CD4-positive, alpha-beta T cell (primary cell): ENCODE measurements at places on chromosomes 13 and 19. TPM values are rescaled to one million over a fixed set of nuclear protein-coding genes. Genes with fewer than 3 reads are reported as not detected.

DNA sequence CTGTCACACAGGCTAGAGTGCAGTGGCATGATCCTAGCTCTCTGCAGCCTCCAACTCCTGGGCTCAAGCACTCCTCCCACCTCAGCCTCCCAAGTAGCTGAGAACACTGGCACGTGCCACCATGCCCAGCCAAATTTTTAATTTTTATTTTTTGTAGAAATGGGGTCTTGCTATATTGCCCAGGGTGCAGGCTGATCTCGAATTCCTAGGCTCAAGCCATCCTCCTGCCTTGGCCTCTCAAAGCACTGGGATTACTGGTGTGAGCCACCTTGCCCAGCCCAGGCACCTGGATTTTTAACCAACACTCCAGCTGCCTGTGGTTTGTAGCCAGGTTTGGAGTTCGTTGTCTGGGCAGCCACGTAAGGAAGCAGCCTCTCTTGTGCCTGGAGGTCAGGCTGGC, 9.3 kb upstream of the PEPD start:
- DNase-seq = no peak

RFXAP gene
- 6.0 TPM for total RNA-seq

DNA sequence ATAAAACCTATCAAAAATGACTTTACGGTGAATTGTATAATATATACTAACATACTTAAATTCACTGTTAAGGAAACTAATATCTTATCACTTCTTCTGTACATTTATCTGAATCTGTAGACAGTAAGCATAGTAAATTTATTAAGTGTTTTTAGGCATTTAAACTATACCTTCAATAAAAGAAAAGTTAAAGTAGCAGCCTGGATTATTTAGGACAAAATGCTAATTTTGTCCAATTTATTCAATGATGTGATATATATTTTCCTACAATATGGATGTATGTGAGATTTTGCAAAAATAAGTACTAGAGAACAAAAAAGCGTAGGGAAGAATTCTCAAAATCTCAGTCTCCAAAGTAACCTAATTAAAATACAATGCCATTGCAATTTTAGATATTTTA, 299.9 kb downstream of the GPC5 start:
- no peak for DNase-seq

DNA sequence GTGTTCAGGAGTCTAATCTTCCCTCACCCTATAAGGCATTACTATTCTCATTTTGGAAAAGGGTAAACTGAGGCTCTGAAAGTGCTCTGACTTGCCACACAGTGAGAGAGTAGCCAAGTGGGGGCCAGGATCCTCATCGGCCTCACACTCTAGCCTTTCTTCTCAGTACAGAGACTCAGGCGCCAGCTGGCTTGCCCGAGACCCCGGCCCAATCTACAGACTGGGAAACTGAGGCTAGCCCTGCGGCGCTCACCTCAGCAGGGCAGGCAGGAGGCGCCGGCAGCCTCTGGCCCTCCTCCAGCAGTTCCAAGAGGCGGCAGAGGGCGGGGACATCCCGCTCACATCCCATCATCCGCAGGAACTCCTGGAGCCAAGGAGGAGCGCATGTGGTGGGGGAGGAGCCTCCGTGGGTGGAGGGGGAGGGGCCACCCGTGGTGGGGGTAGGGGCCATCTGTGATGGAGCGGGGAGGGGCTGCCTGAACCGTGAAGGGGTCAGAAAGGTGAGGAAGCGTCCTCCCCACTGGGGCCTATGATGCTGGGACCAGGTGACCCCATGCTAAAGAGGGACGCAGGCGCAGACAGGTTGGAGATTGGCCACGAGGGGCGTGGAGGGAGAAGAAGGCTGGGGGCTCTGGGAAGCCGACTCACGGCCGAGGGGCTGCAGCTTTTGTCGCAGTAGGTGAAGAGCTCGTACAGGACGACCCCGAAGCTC, 8.7 kb upstream of the INSL3 start:
- no peak for DNase-seq

DNA sequence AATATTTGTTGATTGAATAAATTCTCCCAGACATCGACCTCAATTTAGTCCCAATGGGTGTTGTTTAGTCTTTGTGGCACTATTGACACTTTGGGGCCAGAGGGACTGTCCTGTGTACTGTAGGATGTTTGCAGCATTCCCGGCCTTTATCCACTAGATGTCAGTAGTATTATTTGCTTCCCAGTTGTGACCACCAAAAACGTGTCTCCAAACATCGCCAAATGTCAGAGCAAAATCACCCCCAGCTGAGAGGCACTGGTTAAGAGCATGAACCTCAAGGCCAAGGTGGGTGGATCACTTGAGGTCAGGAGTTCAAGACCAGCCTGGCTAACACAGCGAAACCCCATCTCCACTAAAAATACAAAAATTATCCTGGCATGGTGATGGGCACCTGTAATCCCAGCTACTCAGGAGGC, 15.4 kb downstream of the NLRP12 start:
- no peak for DNase-seq
